ENCODE measurements at places on chromosomes 11 and 22. TPM values are rescaled to one million over a fixed set of nuclear protein-coding genes. Genes with fewer than 3 reads are reported as not detected.
A peak's percentile ranks its signal among the peaks of the same experiment; 100 is the strongest.

- DNase-seq, result no peak
Observed at GRCh38 chr11:4644233-4644632, 451 bp downstream of the OR51E1 start.

GRCh38 chr22:26615149-26615548 lies 2.7 kb downstream of the CRYBB1 start:
- no peak for DNase-seq

DNA sequence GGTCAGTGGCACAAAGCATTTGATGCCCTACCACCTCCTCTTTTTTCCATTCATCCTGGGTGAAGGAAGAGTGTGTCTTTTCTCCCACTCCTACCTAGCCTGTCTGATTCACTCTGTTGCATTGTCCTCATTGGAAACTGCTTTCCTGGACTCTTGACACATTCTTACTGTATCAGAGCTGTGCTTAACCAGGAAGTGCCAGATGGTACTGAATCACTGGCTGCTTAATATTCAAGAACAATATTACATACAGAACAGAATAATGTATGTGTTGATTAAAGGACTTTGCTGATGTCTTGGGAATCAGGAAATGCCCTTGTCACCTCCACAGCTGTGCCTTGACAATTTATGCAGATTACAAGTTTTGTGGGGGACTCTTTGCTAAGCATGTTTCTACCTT lies 44.4 kb downstream of the SVIP start:
- DNase-seq, result peak; percentile 61

- no peak for DNase-seq
Observed at GRCh38 chr11:20008190-20008870, 151.9 kb downstream of the DBX1 start.

DNA sequence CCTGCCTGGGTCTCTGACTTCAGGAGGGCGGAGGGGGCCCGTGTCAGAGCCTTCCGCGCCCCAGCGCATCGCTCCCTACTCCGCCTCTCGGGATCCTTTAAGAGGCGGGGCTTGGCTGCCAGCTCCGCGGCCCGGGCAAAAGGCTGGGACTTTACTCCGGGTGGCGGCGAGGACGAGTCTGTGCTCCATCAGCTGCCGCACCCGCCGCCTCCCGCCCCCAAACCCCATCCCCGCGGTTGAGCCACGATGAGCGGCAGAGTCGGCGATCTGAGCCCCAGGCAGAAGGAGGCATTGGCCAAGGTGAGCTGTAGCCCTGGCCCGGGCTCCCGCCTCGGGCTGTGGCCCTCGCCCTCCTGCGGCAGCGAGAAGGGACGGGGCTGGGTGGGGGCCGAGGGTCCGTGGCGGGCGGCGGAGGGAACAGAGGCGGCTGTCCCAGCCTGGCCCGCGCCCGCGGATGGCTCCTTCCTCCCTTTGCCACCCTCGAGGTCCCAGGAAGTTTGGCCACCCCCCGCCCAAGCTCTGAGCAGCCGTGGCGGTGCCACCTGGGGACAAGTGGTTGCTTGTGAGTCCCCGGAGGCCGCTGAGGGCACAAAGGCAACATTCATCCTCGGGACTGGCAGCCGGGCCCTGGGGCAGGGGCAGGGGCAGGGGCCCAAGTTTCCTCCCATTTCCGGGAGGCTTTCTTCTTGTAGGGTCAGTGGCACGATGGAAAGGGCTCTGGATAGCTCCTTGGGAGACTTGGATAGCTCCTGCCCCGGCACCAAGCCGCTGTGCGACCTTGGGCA lies at the start of gene SEC14L2:
Gene SEC14L2 (plus strand): TSS at position 148 of the 785 bp plus-strand sequence. CDS start 99 bp downstream, at position 247.
- DNase-seq, result peak; percentile 84

- peak; percentile 68 for DNase-seq
Observed at GRCh38 chr11:23284631-23285030, 424.4 kb upstream of the CCDC179 start.

GRCh38 chr22:49051491-49052022 lies 776.1 kb downstream of the BRD1 start:
- no peak for DNase-seq

Gene PHOX2A
- total RNA-seq, result not detected

Gene KRTAP5-7
- total RNA-seq, result not detected

Gene MOGAT2
- not detected for total RNA-seq

Gene APOL5
- total RNA-seq, result not detected

Measured in GM23248 (cell line).